Uterine smooth muscle cell (primary cell): ENCODE measurements at places on chromosomes 6 and 20. TPM values are rescaled to one million over a fixed set of nuclear protein-coding genes. Genes with fewer than 3 reads are reported as not detected.

RIPPLY2 gene
- total RNA-seq: under 0.01 and 0.87 TPM in 2 replicates

MROH8 gene
- total RNA-seq: 1.1 and 1.4 TPM in 2 replicates

DAAM2 gene
- total RNA-seq: 3.8 and 6.5 TPM in 2 replicates

LTA gene
- not detected in 2 replicates for total RNA-seq

PAX1 gene
- total RNA-seq: not detected in 2 replicates

LPA gene
- total RNA-seq: not detected in 2 replicates

OR2H2 gene
- total RNA-seq: not detected in 2 replicates

TINAG gene
- total RNA-seq: not detected in 2 replicates

CDH22 gene
- total RNA-seq: under 0.01 TPM in 1 of 2 replicates, not detected in the other

KHDC1L gene
- total RNA-seq: 0.50 TPM in 1 of 2 replicates, not detected in the other

MEI4 gene
- not detected in 2 replicates for total RNA-seq

WFDC10B gene
- total RNA-seq: not detected in 2 replicates

NKX2-2 gene
- not detected in 2 replicates for total RNA-seq

DEFB132 gene
- not detected in 2 replicates for total RNA-seq

CLVS2 gene
- 0.12 TPM in 1 of 2 replicates, not detected in the other for total RNA-seq

RIMS4 gene
- total RNA-seq: 0.12 TPM in 1 of 2 replicates, not detected in the other

GFOD1 gene
- 2.4 and 3.5 TPM in 2 replicates for total RNA-seq

TPX2 gene
- 28.6 and 104 TPM in 2 replicates for total RNA-seq

KIZ gene
- total RNA-seq: 20.9 and 47.0 TPM in 2 replicates
